ENCODE measurements at places on chromosomes 2 and 18.

DNA sequence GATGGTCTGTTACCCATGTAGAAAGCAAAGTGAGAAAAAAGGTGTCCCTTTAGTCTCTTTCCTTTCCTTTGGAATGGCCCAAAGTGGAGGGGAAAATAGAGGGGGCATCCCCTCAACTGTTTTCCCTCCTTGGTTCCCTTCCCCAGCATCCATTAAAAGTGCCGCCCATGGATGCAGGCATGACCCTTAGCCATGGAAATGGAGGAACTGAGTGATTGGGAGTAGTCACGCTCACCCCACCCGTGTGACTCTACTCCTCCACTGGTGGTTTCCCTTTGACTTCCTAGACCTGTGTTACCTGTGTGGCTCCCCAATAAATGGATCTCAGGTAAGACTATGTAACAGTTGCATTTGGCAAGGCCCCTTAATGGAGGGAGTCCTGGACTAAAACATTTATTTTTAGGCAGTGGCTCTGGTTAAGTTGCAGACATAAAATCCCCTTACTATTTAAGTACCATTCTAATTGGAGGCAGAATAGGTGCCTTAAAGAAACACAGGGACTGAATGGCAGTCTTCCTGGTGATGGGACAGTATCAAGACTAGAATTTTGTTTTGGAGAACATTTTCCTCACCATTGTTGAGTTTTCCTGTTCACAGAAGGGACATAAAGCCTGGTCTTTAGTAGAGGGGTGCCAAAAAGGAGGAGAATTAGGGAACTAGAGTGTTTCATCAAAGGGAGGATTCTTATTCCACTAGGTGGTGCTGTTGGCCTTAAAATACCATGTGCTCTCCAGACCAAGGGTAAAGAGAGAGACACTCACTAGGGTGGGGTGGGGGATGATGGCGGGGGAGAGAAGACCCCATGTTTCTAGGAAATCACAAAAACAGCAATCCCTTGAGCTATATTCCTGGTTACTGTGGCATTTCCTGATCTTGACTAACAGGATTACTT lies 25.7 kb upstream of the PLA2R1 start:
- no peak for DNase-seq

DNA sequence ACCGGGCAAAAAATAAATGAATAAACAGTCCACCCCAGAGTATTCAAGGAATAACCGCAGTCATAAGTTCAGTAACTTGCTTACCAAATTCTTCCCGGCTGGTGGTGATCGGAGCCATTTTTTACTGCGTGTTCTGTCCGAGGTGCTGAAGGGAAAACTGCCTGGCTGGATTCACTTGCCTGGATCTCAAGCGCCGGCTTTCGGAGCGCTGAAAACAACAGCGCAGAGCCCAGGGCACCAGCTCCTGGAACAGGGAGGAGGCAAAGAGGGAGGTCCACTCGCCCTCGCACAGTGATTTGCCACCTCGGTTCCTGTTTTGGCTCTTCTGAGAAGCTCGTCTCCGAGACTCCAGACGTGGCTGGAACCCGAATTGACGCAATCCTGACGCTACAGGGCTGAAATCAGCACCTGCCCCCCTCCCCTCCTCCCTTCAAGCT lies at the start of gene SYT4:
SYT4 (minus strand) TSS at position 327 of the 437 bp plus-strand sequence; CDS start at position 118, 209 bp downstream.
- DNase-seq = peak; percentile 32

DNA sequence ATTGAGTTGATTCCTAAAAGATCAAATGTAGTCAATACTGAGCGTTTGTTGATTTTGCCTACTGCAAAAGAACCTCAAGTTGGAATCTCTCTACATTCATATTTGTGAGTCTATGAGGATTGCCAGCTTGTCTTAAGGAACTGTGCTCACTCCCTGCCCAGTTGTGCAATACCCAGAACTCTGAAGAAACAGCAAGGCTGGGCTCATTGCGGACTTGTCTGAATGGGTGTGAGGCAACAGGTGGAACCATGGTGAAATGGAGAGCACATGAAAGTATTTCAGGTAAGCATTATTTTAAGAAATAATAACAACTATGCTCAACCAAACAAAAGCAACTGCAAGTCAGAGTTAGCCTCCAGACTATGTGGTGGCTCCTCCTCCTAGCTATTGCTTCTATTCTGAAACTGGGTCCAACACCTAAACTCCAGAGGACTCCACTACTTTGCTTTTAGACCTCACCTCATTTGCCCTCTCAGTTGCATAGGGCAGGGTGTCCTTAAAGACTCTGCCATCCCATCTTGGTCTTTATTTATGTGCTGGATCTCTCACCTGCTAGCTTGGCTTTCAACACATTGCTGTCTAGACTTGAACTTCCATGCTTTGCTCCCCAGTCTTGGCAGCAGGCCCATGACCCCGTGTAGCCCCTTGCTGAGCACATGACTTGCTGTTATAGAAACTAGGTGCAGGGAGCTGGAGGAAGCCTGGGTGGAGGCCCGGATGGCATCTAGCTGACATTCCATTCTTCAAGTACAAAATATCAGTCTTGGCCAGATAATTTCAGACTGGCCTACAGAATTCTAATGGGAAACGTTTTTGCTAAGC lies 94.8 kb upstream of the ARL5A start:
- no peak for DNase-seq

DNA sequence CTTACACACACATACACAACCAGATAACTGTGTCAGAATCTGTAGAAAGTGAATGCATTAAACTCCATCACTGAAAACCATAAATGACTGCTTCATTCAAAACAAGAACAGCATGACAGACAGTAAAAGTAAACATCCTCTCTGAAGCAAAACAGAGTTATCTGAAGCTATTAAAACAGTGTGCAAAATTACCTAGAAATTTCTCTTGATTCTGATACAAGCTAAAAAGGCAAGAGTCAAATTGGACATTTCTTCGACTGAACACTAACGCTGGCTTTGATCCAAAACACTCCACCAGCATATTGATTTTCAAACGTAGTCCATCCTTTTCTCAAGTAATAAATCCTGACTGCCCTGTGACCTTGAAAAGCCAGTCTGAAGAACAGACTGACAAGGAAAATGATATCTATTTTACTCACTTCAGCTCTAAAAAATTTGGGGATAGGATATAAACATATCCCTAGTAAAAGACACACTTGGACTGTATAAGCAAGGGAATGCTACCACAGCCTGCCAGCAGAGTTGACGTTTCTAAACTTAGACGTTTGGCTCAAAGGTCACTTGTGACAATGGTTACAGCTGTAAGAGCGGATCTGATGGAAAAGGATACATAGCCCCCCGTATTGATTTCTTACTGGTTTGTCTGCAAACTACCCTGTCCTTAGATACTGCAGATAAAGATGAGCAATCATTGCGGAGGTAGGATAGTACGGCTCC lies 128.9 kb upstream of the ITGB6 start:
- DNase-seq = no peak

- no peak for DNase-seq
Observed at GRCh38 chr2:210531482-210531881, 24.9 kb upstream of the CPS1 start.

- no peak for DNase-seq
Observed at GRCh38 chr18:56545464-56545863, 92.9 kb downstream of the TXNL1 start.

DNA sequence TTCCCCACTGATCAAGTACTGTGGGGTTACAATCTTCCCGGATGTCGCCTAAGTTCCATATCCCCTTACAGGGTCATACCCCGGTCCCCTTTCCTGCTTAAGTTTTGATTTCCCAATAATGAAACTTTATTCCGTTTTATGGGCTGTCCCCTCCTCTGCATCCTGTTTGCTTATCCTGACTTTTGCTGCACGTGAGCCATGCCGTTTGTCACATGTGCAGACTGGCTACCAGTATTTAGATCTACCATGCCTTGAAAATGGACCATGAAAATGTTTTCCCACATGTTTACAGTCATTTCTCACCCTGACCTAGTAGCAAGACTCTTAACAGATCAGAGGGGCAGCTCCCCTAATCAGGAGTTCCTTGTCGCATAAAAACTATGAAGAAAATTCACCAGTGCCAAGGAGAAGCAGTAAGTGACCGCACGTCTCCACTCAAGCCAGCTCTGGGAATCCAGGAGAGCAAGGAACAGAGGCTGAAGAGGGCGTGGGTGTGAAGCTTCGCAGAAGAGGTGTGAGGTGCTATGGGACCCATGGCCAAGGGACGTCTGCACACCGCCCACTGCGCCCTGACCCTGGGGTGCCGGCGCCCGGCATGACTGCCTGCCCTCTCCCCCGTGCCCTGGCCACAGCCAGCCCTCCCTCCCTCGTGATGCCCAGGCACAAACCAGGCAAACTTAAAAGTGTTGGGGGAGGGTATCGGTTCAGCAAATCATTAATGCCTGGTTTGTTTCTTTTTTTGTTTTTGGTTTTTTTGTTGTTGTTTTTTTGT lies 440.8 kb upstream of the SALL3 start:
- DNase-seq = no peak

GRCh38 chr18:5466256-5466655 lies 77.5 kb downstream of the EPB41L3 start:
- DNase-seq = no peak

- DNase-seq = no peak
Observed at GRCh38 chr2:86360776-86361175, 23.4 kb upstream of the REEP1 start.

GRCh38 chr2:227415538-227416424 lies 28.0 kb upstream of the SCYGR1 start:
- DNase-seq = peak; percentile 64

- no peak for DNase-seq
Observed at GRCh38 chr2:55861733-55862132, 61.8 kb downstream of the EFEMP1 start.

DNA sequence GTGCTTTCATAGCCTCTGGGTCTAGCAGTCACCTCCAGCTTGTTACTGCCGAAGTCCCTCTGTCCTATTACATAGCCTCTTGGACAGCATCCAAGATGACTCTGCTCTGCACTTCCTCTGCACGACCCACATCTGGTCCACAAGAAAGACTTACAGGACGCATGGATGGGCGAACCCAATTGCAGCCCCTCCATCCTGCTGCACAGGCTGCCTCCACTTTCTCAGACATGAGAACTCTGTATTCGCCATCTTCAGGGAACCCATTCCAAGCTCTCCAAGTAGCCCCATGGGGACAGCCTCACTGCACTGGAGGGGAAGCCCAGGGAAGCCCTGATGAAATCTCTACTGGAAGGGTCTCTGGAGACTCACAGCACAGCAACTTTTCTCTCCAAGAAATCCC lies 172.1 kb downstream of the GFPT1 start:
- DNase-seq = no peak

GRCh38 chr2:232489516-232490220 lies 2.0 kb upstream of the ECEL1 start:
- peak; percentile 84 for DNase-seq

All from osteoblast (primary cell).